ENCODE measurements at places on chromosomes 7 and 10.

- DNase-seq, result no peak
Measured at GRCh38 chr10:126353666-126354065, 34.6 kb downstream of the ADAM12 start.

- DNase-seq, result no peak
Measured at GRCh38 chr7:87480386-87480785, 4.9 kb upstream of the ABCB4 start.

DNA sequence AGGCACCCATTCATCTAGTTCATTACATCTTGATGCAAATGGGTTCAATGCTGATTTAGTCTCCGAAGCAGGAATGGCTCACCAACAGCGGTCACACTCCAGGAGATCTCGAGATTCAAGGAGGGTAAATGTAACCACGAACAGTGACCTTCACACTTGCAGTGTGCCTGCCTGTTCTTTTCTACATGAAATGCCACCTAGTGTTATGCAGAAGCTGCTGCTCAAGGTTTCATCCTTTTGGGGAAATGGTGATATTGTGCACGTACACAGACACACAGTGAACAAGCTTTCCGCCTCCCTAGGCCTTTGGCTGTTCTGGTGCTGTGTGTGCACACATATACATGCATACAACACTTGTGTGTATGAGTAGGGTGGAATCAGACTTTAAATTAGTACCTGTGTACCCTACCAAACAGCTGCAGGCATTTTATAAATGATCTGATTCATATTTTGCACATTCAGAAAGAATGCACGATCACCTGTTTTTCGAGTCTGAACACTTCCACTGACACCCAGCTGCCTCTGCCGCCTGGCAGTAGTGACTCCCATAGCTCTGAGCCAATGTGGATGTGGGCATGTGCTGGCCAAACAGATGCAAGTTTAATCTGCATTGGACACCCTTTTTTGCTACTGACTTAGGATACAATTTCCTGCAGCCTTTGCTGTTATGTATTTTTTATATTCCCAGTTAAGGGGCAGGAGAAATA, 100.5 kb downstream of the TACC2 start:
- DNase-seq, result no peak

DNA sequence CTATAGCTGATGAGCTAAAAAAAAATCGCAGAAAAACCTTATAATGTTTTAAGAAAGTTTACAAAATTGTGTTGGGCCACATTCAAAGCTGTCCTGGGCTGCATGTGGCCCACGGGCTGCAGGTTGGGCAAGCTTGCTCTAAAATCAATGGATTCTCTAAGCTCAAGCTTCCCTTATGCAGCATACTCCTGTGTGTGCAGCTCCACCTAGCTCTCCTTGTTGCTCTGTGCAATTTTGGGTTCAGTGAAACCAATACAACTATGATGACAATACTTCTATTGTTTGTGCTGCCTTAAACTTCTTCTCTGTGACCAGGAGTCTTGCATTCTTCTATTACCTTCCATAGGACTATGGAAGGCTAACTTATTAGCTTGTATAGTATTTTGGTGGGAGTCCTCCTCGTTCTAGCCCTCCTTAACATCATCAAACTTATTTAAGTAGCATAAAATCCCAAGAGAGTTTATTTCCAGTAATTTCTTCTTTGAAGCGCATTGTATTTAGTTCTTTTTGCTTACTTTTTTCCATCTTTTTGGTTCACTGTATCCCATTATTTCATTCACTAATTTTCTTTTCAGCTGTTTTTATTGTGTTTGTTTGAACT, 170.9 kb upstream of the SMIM30 start:
- no peak for DNase-seq

GRCh38 chr7:100679927-100680575, 6.5 kb downstream of the GNB2 start:
- no peak for DNase-seq

DNA sequence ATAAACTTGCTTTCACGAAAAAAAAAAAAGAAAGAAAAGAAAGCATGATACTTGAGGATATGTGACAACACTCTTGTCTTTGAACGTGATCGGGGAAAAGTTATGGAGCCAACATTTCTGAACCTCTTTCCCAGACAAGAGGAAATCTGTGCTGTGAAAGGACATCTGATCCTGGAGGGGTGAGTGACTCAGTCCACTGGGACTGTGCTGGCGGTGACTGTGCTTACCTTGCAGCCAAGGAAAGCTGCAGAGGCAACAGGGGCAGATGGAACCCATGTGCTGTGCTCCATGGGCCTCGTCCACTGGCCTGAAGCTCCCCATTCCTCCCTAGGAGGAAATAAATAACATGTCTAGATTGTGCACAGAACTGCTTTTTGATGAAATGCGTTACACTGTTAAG, 116.5 kb upstream of the RAB11FIP2 start:
- no peak for DNase-seq

Data from activated CD8-positive, alpha-beta memory T cell treated with anti-CD3 and anti-CD28 coated beads, Interleukin-2, amount 50 U/mL, for 4 hours (primary cell).